ENCODE measurements at places on chromosomes 1 and 21. TPM values are rescaled to one million over a fixed set of nuclear protein-coding genes. Genes with fewer than 3 reads are reported as not detected.

GRCh38 chr1:190029441-190029840 is 448.2 kb downstream of the BRINP3 start:
- no peak for DNase-seq

DNA sequence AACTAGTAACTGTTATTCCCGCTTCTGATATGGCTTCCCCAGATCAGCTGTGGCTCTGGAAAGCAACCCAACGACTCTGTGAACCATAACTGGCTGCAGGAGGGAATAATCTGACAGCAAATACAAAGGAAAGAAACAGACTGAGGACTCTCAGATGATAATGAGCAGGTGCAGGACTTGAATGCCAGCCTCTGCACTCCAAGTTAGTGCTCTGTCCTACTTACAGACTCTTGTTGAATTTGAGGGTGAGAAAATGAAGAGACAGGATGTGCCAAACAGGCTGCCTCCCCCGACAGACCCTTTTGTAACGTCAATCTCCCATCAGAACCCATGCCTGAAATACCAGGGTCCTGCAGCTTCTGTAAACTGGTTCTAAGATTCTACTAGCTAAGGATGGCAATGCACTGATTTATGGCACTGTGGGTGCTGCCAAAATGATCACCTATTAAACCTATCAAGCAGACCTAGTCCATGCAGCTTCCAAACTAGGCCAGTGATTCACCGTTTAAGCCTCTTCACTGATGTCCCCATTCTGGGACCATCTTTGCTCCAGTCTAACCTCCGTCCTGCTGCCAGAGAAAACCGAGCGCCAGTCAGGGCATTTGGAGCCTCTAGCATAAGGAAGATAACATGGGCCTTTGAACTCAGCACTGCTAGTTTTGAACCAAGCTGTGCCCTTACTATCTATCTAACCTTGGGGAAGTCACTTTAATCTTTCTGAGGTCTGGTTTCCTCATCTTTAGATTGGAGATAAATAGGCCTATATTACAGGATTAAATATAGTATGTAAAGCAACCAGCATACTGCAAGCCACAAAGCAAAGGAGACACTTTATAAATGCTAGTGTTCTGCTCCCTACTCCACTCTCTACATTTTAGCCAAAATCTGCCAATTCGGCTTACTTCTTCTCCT is 4.8 kb downstream of the MKNK1 start:
- DNase-seq, result no peak

GRCh38 chr1:156468693-156469345 is 31.8 kb downstream of the MEF2D start:
- DNase-seq, result no peak

DNA sequence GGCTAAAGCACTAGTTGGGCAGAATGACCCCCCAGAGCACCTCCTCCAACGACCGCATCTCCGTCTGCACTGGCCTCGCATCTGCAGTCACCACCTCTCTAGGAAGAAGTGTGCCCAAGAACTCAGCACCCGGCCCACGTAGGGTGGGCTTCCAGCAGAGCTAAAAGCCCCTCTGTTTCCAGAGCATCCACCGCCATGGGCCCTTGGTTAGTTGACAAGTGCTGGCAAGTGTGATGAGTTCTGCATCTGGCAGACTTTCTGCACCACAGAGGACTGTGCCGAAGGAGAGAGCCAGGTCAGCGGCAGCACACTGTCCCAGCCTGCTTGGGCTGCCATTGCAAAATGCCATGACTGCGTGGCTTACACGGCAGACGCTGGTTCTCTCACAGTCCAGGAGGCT is 76.4 kb upstream of the COL6A1 start:
- no peak for DNase-seq

Gene CLDN14
- total RNA-seq, result not detected

DNA sequence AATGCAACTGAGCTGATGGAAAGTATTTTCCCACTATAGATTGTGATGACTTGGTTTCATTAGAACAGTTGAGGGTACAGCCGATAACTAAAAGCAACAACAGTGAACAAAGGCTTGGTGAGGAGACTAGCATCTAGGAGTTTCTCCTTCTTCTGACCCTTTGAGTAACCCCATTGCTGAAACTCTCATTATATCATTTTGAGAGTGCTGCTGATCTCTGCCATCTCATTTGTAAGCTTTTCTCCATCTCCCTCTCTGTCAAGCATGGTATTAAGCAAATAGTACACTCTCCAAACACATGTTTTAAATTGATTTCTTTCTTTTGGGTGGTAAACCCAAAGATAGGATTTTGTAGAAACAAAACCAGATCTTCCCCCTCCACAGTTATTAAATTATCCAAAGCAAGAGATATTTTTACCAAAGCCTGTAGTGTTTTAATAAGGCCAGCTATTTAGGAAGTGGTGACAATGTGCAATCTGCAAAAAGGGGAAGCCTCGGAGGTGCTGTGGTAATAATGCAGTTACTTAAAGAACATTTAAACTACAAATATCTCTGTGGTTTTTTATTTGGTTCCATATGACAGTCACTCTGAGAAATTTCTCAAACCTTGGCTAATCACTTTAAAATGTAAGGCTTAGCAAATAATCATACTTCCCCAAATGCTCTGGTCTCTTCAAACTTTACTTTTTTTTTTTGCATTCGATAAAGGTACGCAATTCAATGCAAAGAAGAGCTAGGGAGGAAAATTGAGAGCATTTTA is 287.5 kb downstream of the HLX start:
- DNase-seq, result no peak

Gene DENND1B
- total RNA-seq, result 15.7 TPM

Gene PRPF38A
- total RNA-seq, result 62.9 TPM

GRCh38 chr1:153619171-153619570 is 3.0 kb upstream of the S100A14 start:
- no peak for DNase-seq

Gene PGLYRP4
- not detected for total RNA-seq

Gene SUSD4
- total RNA-seq, result 4.7 TPM

Gene OR2AJ1
- total RNA-seq, result not detected

DNA sequence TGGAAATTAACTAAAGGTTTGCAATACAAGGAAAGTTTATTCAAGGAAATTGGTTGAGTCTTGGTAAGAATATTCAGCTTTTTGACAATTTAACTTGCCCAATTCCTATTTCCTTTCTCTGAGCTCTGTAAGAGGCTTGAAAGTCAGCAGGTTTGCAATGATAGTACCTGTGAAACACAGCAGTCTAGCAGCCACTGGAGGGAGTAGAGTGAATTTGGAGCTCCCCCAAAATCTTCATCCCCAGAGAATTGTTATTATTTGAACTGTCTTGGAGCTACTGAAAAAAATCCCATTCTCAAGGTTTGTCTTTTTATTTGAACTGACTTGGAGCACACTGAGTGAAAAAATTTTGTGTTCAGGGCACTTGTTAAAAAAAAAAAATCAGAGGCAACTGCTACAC is 654.2 kb upstream of the PKN2 start:
- DNase-seq, result no peak

- DNase-seq, result no peak
These were observed 2.3 kb downstream of the PRXL2B start for GRCh38 chr1:2588661-2589430.

GRCh38 chr1:9078015-9078751 is 8.7 kb upstream of the SLC2A5 start:
- DNase-seq, result no peak

Gene SWT1
- 10.5 TPM for total RNA-seq

DNA sequence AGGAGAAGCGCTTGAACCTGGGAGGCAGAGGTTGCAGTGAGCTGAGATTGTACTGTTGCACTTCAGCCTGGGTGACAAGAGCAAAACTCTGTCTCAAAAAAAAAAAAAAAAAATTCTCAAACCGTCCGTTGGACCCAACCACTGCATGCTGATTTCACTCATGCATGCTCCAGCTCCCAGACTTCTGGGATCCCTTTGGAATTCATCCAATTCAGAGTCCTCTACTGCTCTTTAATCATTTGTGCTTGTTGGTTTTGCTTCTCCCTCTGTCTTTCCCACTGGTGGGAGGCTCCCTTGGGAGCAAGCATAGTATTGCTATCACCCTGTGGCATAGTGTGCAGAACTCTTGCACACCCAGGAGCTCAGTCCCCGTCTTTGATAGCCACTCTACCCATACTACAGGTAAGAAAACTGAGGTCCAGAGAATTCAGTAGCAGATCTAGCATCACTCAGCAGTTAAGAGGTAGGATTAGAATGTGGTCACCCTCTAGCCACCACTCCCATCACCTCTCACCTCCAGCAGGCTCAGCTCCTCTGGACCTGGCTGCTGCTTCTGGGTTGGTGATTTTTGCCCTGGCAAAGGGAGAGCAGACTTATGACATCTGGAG is 3.1 kb upstream of the LMNA start:
- DNase-seq, result no peak

GRCh38 chr1:103900005-103900404 is 150.3 kb downstream of the AMY1C start:
- no peak for DNase-seq

Gene PRAMEF6
- not detected for total RNA-seq

DNA sequence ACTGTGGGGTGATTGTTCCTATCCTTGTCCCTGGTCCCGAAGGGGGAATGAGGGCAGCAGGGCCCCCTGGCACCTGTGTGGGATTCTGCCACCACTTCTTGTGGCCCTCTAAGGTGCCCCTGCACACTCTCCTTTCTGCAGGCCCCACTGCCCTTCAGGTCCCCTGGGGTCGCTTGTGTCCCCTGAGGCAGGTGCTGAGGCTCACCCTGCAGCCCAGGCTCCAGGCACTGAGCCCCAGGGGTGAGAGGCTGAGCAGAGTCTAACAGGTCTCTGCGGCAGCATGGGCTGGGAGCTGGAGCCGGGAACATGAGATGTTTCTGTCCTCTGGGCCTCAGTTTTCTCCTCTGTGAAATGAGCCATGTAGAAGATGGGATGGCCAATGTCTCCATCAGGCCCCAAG is 211.0 kb upstream of the VAMP3 start:
- no peak for DNase-seq

Gene KRTAP12-3
- not detected for total RNA-seq

GRCh38 chr1:67642629-67643028 is 42.4 kb upstream of the GADD45A start:
- DNase-seq, result no peak

DNA sequence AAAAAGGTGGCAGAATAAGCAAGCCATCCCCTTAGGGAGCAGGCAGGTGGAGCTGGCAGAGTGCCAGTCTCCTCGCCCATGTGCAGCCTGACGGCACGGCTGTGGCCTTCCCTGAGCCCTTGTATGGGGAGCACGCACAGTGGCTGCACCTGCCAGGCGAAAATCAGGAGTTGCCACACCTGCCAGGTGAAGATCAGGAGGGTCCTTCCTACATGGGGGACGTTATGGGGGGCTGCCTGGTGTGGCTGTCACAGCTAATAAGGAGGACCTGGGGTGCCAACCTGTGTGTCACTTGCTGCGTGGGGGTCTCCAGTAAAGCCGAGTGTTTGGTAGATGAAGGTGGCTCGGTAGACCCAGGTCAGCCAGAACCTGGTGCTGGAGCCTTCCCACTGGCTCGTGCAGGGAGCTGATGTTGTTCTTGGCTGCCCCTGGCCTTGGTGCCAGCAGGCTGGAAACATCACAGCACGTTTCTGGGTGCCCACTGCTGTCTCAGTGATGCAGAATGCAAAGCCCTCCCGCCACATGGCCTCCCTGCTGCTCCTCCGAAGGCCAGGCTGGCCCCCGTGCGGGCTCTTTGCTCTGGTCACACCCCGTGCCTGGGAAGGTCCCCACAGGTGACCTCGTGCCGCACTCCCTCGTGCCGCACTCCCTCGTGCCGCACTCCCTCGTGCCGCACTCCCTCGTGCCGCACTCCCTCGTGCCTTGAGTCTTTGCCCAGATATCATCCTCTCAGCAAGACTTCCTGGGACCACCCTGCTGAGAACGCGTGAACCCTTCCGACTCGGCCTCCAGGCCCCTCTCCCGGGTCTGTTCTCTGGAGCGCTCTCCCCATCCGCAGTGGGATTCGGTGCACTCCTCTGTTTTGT is 55.4 kb downstream of the SLC37A1 start:
- no peak for DNase-seq

GRCh38 chr1:244778344-244778743 is 57.1 kb upstream of the COX20 start:
- DNase-seq, result no peak

DNA sequence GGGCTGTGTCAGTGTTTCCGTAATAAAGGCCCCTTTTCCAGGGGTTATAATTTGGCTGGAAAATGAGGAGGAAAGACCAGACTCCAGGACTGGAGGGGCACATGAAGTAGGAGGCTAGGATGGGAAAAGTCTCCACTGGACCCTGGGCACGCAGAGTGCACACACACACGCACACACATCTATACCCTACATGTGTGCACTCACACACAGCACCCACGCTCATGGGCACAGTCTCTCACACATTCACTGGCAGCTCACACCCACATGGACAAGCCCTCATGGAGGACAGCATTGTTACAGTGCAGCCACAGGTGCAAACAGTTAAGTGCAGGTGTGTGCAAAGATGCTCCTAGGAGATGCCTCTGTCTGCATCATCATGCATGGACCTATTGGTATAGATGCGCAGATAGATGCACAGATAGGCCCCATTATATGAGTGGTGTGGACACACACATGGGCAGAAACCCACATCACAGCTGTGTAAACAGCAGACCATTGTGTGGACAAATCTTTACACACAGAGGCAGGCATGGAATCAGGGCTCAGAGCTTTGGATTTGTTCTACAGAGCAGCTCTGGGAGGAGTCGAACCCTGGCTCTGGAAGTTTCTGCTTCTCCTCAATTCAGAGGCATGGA is 9.1 kb upstream of the RUNX3 start:
- no peak for DNase-seq

Gene RNF186
- not detected for total RNA-seq

DNA sequence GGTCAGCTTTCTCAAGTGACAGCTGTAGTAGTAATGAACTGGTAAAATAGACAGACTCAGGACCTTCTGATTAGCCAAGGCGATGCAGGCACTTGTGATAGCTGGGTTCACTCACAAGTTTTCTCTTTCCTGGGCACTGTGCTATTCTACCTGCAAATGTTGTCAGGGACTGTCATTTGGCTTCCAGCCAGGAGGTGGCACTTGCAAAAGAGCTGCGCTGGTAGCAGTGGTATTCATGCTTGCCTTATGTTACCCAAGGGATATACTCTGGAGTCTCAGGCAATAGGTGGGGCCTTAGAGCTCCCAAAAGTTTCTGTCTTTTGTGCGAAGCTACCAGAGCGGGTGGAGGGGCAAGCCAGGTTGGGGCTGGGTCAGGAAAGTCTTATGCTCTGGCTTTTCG is 23.5 kb downstream of the IFI44 start:
- no peak for DNase-seq

- DNase-seq, result no peak
These were observed 25.4 kb downstream of the EGLN1 start for GRCh38 chr1:231396643-231397042.

Gene ELF3
- 71.9 TPM for total RNA-seq
